ENCODE measurements at places on chromosomes 5 and 9. TPM values are rescaled to one million over a fixed set of nuclear protein-coding genes. Genes with fewer than 3 reads are reported as not detected.

- no peak for DNase-seq
- H3K36me3 ChIP-seq, result peaks cover 45% of the 10 kb centered on the region
- no peak overlapping the region for H3K4me3 ChIP-seq
- no peak overlapping the region for H3K27ac ChIP-seq
- H3K27me3 ChIP-seq, result no peaks in the 10 kb centered on the region
These were observed 4.7 kb upstream of the STOML2 start for GRCh38 chr9:35107297-35108290.

The SNCB gene
- 0.34 TPM for polyA plus RNA-seq

The GAPT gene
- not detected for polyA plus RNA-seq

DNA sequence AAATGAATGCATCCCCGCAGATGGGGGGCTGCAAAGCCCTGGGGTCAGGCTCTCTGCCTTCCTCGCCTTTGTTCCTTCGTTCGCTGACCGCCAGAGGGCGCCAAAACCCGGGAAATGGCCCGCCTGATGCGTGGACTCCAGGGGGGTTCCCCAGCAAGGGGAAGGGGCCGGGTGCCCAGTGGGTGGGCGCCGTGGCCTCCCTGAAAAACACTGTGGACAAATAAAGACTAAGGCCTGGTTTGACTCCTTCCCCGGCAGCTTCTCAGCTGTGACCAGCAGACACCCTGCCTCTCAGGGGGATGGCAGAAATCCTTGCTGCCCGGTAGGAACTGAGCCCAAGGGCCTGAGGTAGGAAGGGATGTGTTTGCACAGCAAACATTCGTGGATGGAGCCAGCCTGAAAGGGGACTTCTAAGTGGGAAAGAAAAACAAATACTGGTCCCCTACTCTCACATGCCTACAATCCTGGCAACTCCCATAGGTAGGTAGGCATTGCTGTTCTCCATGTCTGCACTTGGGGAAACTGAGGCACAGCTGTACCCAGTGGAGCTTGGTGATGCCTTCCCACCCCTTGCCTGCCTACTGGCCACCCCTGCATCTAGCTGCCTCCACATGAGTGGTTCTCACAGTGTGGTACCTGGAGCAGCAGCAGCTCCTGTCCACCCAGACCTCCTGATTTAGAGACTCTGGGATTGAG lies 57.7 kb downstream of the DUSP1 start:
- H3K4me3 ChIP-seq, result no peak overlapping the region
- no peaks in the 10 kb centered on the region for H3K4me1 ChIP-seq
- DNase-seq, result peak; percentile 84
- no peaks in the 10 kb centered on the region for H3K27me3 ChIP-seq

DNA sequence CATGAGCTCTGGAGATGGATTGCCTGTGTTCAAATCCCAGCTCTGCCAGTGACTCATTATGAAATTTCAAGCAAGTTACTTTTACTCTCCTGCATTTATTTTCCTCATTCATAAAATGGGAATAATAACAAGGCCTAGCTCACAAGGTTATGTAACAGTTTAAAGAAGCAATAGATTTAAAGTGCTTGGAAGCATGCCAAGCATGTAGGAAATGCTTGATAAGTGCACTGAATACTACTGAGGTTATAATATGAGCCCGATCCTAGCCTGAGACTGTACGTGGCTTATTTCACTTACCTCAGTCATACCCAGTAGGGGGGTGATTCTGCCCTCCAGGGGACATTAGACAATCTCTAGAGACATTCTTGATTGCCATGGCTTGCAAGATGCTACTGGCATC lies 734.1 kb upstream of the WWC1 start:
- H3K4me1 ChIP-seq, result no peaks in the 10 kb centered on the region
- no peak overlapping the region for H3K4me3 ChIP-seq
- H3K36me3 ChIP-seq, result no peaks in the 10 kb centered on the region
- H3K27me3 ChIP-seq, result no peaks in the 10 kb centered on the region
- no peak overlapping the region for H3K27ac ChIP-seq
- no peak for DNase-seq

DNA sequence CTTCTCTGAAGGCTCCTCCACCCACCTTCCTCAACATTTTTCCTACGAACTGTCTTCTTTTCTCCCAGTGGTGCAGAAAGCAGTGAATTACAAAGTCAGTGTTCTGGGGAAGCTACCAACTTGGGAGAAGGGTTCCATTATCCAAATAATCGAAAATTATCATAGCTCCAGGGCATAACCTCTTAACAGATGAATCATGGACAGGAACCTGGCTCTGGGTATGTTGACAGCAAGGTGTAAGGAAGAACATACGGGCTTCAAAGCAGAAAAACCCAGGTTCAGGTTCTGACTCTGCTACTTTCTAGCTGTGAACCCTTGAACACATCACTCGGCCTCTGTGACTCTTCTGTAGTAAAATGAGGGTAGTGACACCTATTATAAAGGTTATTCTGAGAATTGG lies 351.3 kb downstream of the ENC1 start:
- peak overlapping the region; percentile 88 for H3K27ac ChIP-seq
- DNase-seq, result no peak
- no peaks in the 10 kb centered on the region for H3K27me3 ChIP-seq
- no peak overlapping the region for H3K4me3 ChIP-seq
- peaks cover 46% of the 10 kb centered on the region for H3K4me1 ChIP-seq
